K562 (cell line): ENCODE measurements at places on chromosomes 12 and 14. TPM values are rescaled to one million over a fixed set of nuclear protein-coding genes. Genes with fewer than 3 reads are reported as not detected.

The ANKS1B gene
- total RNA-seq = not detected in 2 replicates

The HIGD1C gene
- not detected in 2 replicates for total RNA-seq

The ASB2 gene
- not detected in 2 replicates for total RNA-seq

DNA sequence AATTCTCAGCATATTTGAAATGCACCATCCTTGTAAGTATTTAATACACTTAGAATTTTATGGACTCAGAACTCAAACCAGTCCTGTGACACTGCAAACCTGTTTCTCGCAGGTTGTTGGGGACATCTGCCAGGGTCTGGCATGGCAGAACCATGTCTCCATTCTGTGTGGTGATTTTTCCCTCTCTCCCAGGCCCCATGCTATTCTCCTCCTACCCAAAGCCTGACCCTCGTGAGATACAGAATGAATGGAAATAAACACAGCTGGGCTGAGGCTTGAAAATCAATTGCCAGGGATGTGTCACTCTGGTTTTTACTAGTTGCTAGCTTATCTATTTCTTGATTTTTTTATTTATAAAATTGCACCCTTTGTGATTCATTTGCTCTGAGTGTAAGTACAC, 19.8 kb downstream of the TPH2 start:
- H3K4me3 ChIP-seq = no peak overlapping the region
- H3K27me3 ChIP-seq = no peaks in the 10 kb centered on the region; the same call in 2 of the 3 replicates
- no peak for DNase-seq
- no peaks in the 10 kb centered on the region for H3K4me1 ChIP-seq
